Activated naive CD4-positive, alpha-beta T cell (primary cell): ENCODE measurements at places on chromosomes 6 and 20.

GRCh38 chr6:37134036-37134395 lies 35.9 kb upstream of the PIM1 start:
- no peak for DNase-seq

GRCh38 chr6:92376691-92377090 lies 1042.7 kb downstream of the EPHA7 start:
- DNase-seq = no peak

DNA sequence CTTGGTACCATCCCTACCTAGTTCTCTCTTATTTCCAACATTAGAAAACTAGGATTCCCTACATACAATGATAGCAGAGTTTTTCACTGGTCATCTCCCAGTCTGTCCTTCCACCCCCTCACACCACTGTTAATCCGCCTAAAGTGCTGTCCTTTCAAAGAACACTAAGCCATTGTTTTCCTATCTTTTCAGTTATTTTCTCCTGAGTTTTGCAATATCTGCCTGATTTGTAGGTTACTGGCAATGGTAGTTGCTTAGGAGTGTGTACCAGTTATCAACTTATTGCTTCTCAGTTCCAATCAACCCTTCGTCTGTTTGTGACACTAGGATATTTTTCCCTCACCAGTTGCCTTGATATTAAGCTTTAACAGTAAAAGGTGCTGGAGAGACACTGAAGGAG lies 135.0 kb downstream of the EPM2A start:
- no peak for DNase-seq

GRCh38 chr6:19713411-19713810 lies 123.8 kb upstream of the ID4 start:
- no peak for DNase-seq

GRCh38 chr6:63882208-63882607 lies 246.6 kb downstream of the PHF3 start:
- no peak for DNase-seq

GRCh38 chr6:16840291-16840690 lies 79.0 kb upstream of the ATXN1 start:
- DNase-seq = no peak

GRCh38 chr20:7841971-7842310 lies 98.3 kb downstream of the HAO1 start:
- no peak for DNase-seq

- no peak for DNase-seq
These were observed 97.3 kb downstream of the RPP40 start for GRCh38 chr6:4906293-4907276.

GRCh38 chr20:53631909-53632662 lies 38.4 kb upstream of the ZNF217 start:
- DNase-seq = no peak

DNA sequence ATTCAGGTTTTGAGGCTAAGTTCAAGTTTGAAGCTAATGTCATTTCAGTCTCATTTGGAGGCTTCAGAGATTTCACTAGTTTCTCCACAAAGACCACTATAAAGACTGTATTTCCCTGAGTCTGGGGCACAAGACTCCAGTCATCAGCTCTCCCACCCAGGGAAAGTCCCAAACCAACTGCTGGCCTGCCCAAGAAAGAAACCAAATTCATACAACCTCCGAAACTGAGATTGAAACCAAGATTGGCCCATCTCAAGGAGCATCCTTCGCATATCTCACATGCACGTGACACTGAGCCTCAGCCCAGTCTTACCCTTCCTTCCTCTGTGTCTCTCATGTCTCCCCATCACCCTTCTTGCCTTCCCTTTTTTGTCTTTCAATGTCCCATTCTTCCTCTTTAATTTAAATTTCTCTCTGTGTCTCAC lies 3.5 kb upstream of the LTA start:
- DNase-seq = no peak

DNA sequence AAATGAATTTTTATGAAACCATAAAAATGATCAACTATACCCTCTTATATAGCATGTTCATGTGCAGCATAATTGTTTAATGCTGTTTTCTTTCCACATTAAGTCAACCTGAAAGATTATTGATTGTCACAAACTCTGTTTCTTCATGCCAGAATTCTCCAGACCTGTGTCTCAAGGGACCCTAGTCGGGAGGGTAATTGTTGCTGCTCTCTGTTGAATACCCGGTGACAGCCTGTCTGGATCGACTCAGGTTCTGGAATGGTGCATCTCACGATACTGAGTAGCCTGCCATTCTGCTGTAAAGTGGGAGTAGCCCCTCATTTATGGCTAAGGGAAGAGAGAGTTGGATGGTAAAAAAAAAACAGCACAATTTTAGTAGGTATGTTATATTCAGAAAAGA lies 449.9 kb upstream of the SOX4 start:
- no peak for DNase-seq

DNA sequence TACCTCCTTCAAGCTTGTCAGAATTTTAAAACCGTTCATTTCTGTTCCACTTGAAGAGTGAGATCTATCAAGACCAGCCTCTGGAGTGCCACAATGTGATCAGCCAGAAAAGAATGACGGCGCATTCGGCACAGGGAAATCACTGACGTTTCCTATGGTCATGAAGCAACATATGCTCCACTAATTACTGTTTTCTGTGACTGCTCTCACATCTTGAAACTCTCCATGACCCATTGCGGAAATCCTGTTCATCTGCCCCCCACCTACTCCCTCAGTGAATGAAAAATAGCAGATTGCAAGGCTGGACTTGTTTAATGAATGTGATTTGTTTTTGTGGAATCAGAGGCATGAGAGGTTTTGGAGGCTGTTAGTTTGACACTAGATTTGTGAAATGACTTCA lies 53.2 kb downstream of the SAMD5 start:
- DNase-seq = no peak

DNA sequence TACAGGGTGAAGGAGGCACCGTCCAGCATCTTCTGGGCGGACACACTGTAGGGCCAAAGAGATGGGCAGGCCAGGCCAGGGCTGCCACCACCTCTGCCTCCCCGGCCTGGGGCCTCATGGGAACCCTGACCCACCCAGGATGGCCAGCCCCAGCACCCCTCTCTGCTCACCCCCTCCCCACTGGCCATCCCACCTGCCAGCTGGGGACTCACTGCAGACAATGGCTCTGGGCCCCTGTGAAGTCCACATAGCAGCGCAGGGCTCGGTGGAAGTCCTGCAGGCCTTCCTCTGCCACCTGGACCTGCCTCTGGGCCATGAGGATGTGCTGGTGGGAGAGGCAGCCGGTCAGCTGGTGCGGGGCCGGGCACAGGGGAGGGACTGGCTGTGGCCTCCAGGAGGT lies 3.6 kb upstream of the C20orf144 start:
- DNase-seq = no peak

DNA sequence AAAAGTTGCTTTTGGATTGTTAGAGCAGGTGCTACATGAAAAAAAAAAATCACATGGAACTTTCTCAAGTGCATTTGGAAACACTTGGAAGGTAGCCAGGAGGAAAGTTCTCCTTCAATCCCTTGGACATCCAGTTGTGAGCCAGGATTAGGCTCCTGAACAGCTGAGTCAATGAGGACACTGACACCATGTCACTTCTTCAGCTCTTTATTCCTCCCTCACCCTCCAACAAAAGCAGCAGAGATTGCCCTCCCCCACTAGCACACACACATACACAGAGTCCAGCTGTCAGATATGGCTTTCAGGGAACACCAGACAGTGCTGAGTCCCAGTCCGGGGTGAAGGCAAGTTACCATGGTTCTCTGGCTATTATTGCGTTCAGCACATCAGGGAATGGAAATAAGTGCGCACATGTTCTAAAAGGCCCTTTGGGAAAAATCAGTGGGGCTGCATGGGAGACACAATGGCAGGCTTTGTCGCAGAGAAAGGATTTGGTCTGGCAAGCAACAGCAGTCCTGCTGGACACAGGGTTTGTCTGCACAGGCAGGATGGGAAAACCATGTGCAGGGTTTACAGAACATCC lies 124.7 kb upstream of the MARCKS start:
- DNase-seq = no peak

GRCh38 chr20:39298571-39299506 lies 336.7 kb downstream of the DHX35 start:
- DNase-seq = no peak

DNA sequence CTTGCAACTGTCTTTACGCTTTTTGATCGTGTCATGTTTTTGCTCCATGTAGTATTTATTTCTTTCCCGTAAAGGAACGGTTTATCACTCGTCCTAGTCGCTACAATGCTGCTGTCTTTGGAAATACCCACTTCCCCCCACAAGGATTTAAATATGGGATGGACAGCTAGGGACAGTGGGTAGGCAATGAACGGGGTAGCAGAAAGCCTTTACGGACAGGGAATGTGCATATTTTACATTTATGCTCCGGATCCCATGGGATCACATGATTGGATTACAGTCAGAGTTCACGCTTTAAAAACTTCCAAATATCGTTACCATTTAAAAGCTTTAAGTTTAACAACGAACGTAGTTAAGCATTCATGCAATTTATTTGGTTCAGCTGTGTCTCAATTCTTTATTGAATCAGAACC lies 1.2 kb downstream of the HIVEP1 start:
- DNase-seq = no peak

DNA sequence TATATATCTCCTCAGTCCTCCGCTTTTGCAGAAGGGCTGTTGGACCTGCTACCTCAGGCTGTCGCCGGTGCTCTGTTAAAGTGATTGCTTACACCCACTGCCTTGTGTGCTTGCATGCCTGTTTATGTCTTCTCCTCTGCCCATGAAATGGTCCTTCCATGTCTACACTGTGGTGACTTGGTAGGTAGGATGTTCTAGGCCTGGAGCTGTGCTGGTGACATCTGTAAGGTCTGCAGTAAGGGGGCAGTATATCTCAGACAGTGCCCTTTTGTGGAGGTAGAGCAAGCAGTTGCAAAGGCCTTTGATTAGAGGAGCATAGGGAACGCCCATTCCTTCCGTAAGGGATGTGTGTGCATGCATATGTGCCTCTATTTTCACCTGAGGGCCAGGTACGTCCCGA lies 40.3 kb downstream of the VAPB start:
- DNase-seq = no peak

GRCh38 chr6:169038691-169039090 lies 215.0 kb downstream of the THBS2 start:
- DNase-seq = no peak

DNA sequence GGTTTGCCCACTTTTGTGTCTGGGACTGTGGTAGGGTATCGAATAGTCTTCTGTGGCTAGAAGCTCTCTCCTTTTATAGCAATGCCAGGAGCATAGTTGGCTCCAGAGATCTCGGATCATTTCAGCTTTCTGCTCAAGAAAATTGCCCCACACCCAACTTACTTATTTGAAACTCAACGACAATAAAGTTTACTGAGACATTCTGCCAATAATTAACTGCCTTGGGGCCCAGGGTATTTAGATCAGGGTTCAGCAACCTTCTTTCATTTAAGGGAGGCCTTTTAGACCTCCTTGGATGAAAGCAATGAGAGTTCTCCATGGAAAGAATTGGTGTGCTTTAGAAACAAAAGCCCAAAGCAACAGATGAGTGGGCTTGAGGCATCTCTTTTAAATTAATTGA lies 53.8 kb upstream of the GMPR start:
- no peak for DNase-seq

- no peak for DNase-seq
These were observed 780.3 kb downstream of the PHF3 start for GRCh38 chr6:64415926-64416325.

DNA sequence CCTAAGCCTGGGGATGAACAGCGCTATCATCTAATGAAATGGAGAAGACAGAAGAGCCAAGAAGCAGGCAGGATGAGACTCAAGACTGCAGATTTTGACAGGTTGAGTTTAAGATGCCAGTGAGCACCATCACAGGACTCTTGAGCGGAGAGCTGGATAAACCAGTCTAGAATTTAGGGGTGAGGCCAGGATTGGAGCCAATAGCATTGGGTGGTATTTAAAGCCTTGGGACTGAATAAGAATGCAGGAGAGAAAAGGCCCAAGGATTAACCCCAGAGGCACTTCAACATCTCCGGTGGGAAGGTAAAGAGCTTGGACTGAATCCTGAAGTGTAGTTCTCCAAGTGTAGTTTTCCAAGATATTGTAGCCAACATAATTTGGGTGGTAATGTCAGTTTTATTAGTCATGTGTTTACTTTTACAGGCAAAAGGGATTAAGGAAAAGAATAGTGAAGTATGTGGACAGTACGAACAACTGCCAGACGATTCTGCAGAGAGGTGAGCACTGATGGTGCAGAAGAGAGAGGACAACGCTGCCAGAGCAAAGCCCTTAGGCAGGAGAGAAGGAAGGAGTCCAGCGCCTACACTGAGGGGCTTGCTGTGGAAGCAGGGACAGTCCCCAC lies 85.2 kb downstream of the DTNBP1 start:
- no peak for DNase-seq

DNA sequence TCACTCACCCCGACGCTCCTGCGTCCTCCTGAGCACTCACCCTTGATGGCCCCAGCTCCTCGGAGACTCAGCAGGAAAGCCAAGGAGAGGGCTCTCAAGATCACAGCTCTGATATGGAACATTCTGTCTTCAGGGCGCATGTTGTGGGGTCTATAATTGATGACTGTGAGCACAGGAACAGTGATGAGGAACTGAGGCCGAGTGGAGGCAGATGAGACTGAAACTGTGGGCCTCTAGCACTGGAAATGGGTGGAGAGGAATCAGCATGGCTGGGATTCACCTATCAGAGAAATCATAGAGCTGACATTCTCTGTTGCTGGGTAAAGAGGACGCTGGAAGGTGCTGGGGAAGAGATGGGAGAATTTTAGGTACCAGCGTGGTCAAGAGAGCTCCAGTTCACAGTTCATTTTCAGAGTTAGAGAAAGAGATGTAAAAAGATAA lies at the start of gene HLA-DPA1:
HLA-DPA1 (minus strand) TSS at position 219 of the 441 bp plus-strand sequence.
- DNase-seq = no peak

GRCh38 chr20:469746-470490 lies 7.6 kb upstream of the TBC1D20 start:
- DNase-seq = no peak
